ENCODE measurements at places on chromosomes 16 and 17.

DNA sequence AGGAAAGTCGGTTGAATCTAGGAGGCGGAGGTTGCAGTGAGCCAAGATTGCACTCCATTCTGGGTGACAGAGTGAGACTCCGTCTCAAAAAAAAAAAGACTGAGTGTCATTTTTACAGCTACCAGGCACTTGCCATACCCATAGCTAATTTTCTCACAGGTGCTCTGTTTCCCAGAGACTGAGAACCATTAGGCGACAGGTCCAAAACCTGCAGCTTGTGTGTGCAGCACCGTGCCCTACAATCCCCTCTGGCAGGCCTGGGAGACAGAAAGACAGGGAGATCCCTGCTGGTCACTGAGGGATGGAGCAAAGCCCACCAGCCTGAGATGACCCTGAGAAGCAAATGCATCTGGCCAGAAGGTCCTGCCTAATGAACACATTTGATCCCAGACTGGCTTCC, 2.7 kb downstream of the TFAP4 start:
- DNase-seq = no peak

DNA sequence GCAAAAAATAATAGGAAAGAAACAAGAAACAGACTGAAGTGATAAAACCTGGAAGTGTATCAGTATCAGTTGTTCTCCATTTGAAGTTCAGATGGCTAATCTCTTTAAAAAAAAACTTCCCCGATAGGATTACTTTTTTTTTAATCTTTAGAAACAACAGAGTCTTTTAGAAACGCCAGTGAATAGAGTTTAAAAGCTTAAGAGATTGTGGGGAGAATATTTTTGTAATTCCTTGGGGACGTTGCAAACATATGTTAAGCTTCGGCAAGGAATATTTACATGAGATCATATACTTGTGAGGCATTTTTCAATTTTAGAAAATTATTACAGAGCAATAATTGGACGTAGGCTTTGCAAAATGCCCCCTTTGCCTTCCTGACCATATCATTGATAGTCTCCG, 13.2 kb downstream of the MAF start:
- no peak for DNase-seq

DNA sequence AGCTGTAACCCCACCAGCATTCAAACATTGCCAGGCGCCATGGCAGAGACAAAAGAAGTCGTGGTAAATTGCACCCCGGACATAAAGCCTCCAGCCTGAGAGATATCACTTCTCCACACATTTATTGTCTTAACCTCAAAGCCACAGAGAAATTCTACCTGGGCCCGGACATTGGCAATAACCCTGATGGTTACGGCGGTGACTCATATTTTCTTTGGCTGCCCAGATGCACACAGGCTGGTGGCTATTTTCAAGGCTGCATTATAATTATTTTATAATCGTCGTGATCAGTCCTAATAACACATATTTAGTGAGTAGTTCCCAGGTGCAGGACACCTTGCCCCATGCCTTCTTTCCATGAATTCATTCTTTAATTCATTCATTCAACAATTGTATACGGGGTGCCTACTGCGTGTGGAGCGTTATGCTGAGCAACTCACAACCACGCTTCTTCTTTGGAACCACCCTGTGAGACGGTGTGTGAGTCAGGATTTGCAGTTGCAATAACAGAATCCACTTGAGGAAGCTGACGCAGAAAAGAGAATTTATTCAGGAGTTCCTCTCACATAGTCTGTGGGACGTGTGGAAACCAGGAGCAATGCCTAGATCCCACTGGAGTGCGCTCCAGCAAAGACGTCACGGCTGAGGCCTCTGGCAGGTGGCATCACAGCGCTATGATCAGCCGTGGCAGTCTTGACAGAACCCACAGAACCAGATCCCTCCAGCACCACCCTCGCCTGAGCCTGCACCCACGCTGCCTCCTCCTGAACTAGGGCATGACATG, 245.7 kb downstream of the FOXL1 start:
- DNase-seq = no peak

DNA sequence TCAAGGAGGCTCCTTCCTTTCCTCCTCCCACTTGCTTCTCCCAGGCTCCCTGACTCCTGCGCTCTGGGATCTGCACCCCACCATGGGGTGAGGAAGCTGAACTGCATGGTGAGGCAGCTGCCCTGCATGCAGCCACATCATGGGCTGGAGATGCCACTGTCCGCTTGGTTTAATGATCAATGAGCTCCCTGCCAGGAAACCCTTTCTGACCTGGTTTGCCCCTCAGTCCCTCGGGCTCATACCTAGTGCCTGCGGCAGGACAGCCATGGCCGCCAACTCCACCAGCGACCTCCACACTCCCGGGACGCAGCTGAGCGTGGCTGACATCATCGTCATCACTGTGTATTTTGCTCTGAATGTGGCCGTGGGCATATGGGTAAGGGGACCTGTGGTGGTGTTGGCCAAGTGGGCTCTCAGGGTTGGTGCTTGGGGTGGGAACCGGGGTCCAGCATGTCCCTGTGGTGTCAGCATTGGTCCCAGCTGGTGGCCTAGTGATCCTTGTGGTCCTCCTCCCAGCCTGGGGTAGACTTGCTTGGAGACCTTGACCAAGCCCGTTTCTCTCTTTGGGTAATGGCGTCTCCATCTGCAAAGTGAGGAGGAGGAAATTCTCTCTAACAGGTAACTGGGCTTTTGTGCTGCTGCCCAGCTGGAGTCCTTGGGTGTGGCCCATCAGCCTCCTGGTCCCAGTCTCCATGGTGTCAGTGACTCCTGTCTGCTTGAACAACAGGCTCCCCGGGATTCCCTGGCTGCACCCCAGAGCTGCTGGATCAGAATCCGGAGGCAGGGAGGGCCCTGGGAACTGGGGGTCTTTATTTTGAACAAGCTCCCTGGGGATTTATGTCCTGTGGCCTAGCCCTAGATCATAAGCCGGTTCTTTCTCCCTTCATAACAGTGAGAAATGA, at the start of gene SLC5A10:
TSS of gene SLC5A10 (plus strand) at position 225 of the 902 bp plus-strand sequence. CDS start at position 266, 41 bp downstream.
- DNase-seq = no peak

- peak; percentile 89 for DNase-seq
Measured at GRCh38 chr17:42679492-42680330, 1.9 kb downstream of the CCR10 start.

- no peak for DNase-seq
Measured at GRCh38 chr16:82037251-82037650, 2.2 kb downstream of the HSD17B2 start.

- DNase-seq = no peak
Measured at GRCh38 chr17:49351572-49352140, 10.4 kb downstream of the ZNF652 start.

DNA sequence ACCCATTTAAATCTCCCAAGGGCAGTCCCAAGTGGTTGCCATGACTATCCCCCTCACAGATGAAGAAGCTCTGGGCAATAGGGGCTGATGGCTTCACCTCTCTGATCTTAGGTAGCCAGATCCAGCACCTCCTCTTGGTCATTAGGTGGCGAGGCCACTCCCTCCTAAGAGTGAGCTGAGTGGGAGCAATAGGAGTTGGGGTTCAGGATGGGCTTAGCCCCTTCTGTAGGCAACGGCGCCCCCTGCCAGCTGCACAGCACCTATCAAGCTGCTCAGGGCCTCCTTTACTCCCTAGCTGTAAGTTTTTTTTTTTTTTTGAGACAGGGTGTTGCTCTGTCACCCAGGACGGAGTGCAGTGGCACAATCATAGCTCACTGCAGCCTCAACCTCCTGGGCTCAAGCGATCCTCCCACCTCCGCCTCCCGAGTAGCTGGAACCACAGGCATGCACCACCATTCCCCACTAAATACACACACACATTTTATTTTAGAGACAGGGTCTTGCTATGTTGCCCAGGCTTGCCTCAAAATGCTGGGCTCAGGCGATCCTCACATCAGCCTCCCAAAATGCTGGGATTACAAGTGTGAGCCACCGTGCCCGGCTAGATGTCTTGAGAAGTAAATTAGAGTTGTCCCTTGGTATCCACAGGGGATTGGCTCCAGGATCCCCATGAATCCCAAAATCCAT, 3.5 kb upstream of the RRAD start:
- peak; percentile 53 for DNase-seq

DNA sequence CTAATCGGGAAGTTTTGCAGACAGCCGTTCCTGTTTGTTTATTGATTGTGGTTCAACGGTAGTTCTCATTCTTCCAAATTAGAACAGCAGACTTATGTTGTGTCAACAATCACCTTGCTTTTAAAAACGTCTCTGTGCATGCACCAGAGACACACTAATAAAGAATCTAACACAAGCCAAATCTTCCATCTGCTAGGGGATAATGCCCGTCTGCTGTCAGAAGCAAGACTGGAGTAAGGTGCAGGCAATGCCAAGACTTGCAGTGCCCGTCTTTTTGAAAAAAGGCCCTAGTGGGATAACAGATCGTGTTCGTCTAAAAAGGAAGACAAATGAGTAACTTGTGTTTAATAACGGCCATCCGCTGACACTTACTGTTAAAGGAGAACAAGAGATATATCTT, 158.4 kb downstream of the KCNJ2 start:
- DNase-seq = no peak

DNA sequence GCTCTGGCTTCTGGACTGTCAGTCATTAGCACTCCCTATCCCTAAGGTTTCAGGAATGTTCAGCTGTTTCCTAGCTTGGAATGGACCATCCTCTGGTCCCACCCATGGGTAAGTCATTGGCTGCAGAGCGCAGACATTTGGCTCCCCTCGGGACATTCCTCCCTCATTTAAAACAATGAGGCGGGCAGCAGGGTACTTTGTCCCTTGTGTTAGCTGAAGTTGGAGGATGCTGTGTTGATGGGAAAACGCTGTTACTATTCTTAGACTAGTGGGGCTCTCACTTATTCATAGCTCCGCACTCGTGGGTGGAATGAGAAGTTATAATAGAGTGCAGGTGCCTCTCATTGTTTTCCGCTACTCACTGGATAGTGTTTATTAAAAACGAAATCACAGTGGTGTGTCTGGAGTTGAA, 673.8 kb downstream of the WWOX start:
- DNase-seq = no peak

- DNase-seq = no peak
Measured at GRCh38 chr17:59508999-59509625, 56.3 kb upstream of the DHX40 start.

GRCh38 chr17:45277992-45278391, 16.1 kb upstream of the SPATA32 start:
- DNase-seq = no peak

DNA sequence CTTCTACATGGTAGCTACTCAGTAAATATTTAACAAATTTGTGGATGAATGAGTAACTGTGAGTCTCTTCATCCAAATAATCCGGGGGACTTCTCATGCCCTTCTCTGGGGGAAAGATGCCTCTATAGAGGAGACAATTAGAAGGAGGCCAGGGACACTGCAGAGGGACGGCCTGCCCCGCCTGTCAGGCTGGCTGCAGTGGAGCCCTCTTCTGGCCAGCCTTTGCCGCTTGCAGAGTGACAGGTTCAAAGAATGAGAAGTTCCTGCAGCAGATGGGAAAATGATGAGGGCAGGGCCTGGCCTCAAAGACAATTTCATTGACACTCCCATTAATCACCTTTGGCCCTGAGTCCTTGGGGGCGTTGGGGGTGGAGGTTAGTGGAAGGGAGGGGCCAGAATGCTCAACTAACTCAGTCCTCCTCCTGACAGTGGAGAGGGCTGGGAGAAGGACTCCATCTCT, 339.0 kb downstream of the MAF start:
- DNase-seq = peak; percentile 66

DNA sequence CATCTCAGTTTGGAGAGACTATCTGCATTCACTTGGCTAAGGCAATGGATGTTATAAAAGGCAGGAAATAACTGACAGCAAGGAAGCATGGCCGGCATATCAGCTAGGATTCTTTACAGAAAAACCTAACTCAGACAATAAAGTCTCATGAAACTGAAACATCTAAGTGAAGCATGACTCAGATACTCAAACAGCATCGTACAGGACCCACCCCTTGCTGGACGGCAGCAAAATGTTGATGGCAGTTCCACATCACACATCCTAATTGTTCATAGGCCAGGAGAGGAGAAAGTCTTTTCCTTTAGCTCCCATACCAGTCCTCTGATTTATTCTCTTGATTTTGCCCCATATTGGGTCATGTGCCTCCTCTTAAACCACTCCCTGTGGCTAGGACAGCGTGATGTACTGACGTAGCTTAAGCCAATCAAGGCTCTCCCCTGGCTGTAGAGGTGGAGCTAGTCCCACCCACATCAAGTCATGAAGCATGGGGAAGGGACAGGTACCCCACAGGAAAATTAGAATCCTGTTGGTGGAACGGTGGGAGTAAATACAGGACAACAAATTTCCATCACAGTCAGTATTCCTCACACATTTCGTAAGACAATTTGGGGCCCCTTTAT, 178.9 kb downstream of the IRX3 start:
- DNase-seq = no peak

DNA sequence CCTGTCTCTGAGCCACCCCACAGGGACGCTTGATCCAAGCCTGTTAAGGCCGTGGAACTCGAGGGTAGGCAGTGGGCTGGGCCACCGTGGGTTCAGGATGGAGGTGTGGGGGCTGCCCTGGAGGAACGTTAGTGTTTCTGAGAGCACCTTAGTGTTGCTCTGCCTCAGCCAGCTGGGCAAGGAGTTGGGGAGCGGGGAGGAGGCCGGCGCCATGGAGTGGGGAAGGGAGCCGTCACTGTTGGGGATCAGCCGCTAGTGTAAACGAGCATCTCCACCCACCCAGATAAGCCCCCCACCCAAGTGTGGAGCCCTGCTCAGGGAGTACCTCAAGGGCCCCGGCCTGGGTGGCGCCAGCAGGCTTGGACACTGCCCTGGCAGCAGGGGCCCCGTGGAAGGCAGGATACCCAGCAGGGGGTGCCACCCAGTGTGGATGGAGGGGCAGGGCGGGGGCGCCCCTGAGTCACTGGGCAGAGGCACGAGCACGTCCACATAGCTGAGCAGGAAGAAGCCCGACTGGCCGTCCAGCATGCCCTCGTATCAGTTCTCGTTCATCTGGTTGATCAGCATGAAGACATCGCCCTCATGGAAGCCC, 98.6 kb downstream of the KPNA2 start:
- no peak for DNase-seq

GRCh38 chr17:39794249-39794970, 56.7 kb downstream of the GRB7 start:
- no peak for DNase-seq

- DNase-seq = no peak
Measured at GRCh38 chr16:14199624-14200023, 128.5 kb downstream of the MRTFB start.

GRCh38 chr17:9880582-9880999, 24.5 kb downstream of the RCVRN start:
- no peak for DNase-seq

- DNase-seq = no peak
Measured at GRCh38 chr16:72286936-72287620, 115.1 kb upstream of the PMFBP1 start.

GRCh38 chr17:79617304-79617703, 6.5 kb upstream of the RBFOX3 start:
- DNase-seq = peak; percentile 8

DNA sequence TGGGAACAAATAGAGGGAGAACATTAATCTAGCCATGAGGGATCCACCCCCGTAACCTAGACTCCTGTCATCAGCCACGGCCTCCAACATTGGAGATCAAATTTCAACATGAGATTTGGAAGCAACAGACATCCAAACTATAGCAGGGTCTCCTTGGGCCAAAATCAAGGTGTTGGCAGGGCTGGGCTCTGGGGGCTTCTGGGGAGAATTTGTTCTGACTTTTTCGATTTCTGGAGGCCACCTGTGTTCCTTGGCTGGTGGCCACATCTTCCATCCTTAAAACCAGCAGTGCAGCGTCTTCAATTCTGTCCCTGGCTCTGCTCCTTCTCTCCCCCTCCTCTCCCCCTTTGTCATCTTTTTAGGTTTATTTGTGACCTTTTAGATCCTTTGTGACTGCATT, 546.2 kb downstream of the WWOX start:
- DNase-seq = no peak
